ENCODE measurements at places on chromosomes 4 and X.

- DNase-seq = no peak
Observed at GRCh38 chr4:55608591-55608990, 16.5 kb upstream of the PDCL2 start.

DNA sequence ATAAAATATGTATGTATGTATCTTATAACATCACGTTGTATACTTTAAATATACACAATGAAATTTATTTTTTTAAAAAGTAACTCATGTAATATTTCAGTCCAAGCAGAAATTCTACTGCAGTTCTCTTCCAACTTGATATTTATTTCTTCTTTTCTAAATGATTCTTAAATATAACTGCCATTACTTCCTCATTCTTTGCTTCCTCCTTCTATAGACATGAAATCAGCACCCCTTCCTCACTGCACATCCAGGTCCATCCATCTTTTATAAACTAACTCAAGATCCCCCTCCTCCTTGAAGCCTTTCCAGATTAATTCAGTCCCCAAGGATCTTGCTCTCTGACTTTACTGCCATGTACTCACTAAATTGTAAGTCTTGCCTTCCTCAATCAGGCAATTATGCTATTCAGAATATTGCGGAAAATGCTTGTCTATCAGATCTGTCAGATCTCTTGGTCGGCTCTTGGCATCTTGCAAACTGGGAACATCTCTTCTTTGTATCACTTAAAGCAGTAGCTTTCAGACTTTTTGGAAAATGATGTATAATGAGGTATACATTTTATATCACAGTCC, 3.7 kb downstream of the GPRIN3 start:
- no peak for DNase-seq

DNA sequence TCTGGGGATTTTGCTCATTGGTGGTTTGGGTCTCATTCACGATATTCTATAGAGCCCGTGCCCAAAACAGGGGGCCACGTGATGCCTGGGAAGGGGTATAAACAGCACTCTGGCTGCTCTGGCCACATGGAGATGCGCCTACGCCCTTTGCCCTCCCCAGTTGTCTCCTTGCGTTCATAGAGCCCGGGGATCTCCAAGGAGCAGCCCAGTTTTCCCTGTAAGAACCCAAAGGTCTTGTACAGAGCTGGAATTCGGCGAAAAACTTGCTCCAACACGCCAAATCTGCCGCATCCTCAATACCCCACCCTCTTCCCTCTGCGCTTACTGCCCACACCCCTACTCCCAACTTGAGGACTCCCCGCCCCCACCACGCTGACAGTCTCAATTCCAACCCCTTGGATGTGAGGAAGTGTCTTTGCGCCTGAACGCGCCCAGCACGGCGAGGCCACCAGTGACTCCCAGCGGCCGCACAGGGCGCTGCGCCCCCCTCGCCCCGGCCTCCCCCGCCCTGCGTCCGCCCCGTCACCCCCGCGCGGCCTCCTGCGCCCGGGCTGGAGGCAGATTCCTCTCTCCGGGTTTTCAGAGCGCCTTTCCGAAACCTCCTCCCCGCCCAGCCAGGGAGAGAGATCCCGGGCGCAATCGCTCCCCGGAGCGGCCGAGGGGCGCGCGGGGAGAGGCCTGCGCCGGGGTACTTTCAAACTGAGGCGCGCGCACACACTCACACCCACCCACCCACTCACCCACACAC, at the start of gene NHS:
NHS (plus strand) TSS at position 582 of the 748 bp plus-strand sequence. CDS start 558 bp downstream, outside the sequence.
- DNase-seq = no peak

GRCh38 chrX:68874076-68874475, 45.3 kb downstream of the EFNB1 start:
- no peak for DNase-seq

- DNase-seq = peak; percentile 85
Observed at GRCh38 chr4:177250056-177250696, 59.5 kb upstream of the NEIL3 start.

GRCh38 chrX:73855546-73855945, 292.5 kb downstream of the CHIC1 start:
- peak; percentile 86 for DNase-seq

DNA sequence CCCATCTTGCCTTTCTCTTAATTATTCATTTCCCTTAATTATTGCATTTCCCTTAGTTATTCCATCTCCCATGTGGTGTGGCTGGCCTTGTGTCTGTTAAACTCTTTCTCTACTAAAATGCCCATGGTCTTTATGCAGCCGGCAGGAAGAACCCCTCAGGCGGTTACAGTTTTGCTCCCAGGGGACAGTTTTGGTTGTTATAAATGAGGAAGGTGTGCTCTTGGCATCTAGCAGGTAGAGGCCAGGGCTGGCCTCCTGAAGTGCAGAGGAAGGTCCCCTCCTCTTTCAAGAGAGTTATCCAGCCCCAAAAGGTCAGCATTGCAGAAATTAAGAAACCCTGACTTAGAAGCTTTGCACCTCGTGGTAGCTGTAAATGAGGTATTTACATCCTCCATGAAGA, 18.0 kb downstream of the TBL1X start:
- no peak for DNase-seq

- DNase-seq = no peak
Observed at GRCh38 chr4:172851534-172851933, 317.1 kb upstream of the GALNT7 start.

GRCh38 chrX:13069771-13070416, 25.5 kb upstream of the FAM9C start:
- DNase-seq = no peak

- DNase-seq = no peak
Observed at GRCh38 chrX:97374266-97374665, 490.6 kb downstream of the RPA4 start.

DNA sequence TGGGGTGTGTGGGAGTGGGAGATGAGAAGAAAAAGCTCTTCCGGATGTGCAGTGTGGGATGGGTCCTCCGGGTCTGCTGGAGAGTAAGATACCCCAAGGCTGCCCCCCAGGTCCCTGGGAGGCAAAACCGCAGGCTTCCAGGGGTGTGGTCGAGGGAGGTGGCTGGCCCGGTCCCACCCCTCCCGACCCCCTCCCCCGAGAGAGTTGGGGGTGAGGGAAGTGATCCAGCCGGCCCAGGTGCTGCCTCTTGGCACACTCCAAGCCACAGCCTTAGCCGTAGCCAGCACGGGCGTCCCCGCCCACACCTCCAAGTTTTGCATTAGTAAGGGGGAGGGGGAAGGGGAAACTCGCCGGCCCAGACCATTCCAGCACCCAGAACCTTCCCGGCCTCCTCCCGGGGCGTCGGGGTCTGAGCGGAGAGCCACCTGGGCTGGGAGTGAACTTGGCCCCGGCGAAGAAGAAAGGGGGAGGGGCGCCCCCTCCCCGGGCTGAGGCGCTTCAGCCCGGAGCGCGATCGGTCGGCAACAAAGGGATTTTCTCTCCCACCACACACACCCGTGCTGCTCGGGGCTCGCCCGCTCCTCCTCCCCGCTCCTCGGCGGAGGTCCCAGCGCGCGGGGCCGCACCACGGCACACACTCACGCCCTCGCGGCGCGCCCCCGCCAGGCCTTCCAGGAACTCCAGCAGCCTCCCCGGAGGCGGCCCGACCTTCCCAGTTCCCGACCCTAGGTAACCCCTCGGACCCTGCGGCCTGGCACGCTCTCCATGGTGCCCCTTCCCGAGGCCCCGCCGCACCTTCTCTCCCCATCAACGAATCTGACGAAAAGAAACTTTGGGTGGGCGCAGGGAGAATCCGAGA, 14.4 kb downstream of the BCOR start:
- DNase-seq = no peak

- no peak for DNase-seq
Observed at GRCh38 chr4:10182446-10183424, 66.1 kb upstream of the WDR1 start.

GRCh38 chr4:48844843-48845242, 14.0 kb downstream of the OCIAD1 start:
- no peak for DNase-seq

DNA sequence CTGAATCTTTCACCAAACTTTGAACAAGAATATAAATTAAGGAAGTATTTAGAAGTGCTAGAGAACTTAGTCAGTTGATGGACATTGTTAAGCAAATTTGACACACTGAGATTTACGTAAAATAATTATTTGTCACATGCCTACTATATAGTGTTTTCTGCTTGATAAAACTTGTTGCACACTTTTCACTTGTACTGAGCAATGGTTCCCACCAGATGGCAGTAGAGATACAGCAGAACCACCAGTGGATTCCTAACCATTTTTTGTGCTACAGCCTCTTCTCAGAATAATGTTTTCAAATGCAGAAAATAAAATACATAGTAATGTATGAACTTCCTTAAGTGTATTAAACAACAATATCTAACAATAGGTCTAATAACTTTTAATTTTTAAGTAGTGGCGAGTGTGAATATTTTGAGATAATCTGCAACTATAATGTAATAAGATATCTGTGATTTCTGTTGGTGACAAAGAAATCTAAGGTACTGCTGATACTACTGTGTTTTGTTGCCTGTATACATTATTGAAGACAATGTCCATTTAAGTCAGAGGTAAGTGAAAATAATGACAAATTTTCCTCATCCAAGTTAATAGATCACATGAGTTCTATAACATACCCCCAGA, 81.2 kb downstream of the APOOL start:
- no peak for DNase-seq

DNA sequence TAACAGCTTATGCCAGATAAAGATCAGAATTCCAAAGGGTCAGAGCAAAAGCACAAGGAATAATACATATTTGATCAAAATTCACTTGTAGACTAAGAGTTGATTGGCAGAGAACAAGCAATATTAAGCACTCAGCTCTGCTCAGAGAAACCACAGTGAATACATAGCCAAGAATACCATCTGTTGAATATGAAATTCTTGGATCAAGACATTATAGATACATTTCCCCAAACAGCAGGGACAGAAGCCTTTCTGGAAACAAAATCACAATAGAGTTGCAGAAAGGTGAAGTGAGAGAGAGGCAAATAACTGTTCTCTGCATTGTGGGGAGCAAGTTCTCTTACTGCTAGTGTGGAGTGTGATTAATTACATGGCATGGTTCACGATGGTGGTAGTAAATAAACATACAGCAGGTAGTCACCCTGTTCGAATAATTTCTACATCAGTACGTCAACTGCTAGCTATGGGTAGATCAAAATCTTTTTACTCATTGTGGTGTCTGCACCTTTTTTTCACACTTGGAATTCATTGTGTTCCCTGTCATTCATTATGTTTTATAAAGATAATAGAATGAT, 366.7 kb downstream of the PCDH7 start:
- DNase-seq = no peak

GRCh38 chr4:93743022-93743421, 85.5 kb upstream of the ATOH1 start:
- no peak for DNase-seq

DNA sequence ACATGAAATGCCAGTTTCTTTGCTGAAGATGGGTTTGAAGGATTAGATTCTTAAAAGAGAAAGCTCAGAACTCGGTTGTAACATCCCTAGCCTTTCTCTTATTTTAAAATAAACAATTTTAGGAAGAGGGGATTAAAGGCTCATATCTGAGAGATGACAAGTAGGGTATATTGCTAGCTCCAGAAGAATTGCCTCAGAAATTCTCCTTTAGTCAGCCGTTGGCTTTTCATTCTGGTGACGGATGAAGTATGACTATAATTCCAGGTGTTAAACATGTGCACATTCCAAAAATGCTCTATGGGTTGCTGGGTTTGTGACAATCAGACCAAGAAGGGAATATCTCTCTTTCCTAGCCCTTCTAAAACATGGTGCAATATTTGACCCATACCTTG, 17.8 kb downstream of the DKK2 start:
- no peak for DNase-seq

DNA sequence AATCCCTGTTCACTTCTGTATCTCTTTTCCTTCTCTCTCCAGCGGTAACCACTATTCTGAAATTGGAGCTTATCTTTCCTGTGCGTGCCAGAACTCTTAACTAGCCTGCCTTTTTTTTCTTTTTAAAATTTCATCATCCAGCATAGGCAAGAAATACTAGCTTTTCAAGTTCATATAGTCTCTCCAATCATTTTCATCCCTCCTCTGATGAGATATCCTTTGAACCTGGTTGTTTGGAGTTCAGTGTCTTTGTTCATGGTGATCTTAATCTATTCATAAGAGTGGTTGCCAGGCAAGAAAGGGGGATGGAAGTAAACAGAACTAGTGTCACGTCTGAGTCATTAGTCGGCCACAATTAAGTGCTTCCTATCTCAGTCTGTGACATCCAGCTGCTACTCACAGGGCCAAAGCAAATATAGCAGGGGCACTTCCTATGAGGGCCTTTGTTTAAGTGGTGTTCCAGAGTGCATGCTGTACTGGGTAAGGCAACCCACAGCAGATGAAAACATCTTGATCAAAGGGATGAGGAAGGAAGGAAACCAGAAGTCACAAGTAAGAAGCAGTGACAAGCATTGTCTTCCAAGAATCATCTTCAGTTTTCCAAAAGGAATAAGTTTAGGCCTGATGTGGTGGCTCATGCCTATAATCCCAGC, 56.4 kb upstream of the XIAP start:
- DNase-seq = no peak

GRCh38 chr4:176546975-176547374, 227.2 kb downstream of the SPCS3 start:
- DNase-seq = no peak

DNA sequence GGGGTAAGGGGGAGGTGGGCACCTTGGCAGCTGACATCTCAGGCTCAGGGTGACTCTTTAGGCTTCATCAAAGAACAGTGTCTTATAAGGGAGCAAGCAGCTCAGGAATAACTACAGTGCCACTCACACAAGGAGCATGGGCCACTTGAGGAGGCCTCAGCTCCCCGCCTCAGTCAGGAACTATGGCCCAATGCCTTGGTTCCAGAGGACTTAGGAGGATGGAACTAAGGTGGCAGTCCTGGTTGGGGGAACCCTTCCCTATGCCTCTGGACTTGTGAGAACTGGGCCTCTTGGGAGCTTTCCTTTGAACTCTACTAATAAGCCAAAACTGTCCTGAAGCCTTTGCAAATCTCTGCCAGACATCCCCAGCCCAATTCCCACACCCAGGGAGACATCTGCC, 160.6 kb downstream of the EFNB1 start:
- no peak for DNase-seq

DNA sequence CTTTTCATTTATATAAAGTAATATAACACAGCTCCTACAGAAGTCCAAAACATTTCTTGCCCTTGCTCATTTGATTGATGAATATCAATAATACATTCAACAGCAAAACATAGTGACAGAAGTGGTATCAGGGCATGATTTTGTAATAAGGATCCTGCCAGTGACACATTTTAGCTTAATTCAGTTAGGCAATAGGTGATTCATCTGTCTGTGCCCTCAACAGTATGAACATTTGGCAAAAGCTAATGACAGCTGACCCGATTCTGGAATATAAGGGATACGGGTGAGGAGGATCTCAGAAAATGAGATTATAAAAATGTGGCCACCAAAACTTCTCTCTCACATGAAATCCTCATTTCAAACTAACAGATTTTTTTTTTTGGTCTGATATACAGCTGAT, 294.0 kb downstream of the CAMK2D start:
- no peak for DNase-seq

DNA sequence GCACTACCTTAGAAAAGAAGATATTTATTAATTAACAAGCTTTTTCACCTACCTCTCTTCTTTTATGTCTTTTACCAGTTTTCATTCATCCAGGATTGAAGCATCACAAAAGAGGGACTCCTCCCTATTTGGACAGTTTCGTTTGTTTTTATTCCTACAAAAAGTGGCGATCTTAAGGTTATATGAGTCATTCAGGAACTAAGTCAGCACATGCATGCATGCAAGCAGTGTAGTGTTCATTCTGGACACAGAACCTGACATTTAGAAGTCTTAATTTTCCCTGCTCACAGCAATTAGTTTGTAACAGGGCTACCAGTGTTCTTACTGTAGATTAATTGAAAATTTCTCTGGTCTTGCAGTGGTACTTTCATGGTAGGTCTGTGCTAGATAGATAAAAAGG, 47.9 kb upstream of the QRFPR start:
- no peak for DNase-seq
